ENCODE measurements at places on chromosomes 6 and 20.

GRCh38 chr6:38234934-38235682 is 404.6 kb downstream of the BTBD9 start:
- DNase-seq: no peak

DNA sequence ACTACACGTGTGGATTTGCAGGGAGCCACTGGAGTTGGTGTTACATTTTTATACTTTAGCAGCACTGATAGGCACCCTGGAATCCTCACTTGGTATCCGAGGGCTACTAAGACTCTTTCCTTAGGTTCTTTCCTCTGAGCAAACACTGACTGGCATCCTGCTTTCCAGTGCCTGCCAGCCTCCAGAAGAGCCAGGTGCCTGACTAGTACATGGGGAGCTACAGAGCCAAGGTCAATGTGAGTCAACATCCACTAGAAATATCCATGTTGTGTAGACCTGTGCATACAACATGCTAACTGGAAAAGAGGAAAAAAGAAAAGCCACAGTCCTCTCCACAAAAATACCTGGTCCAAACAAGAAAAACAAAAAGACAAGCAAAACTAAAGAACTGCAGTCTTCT is 5.9 kb downstream of the TUBB1 start:
- DNase-seq: no peak

GRCh38 chr6:33967966-33968724 is 164.3 kb upstream of the MLN start:
- peak; percentile 24 for DNase-seq

GRCh38 chr20:37504404-37505096 is 16.5 kb upstream of the NNAT start:
- DNase-seq: no peak

DNA sequence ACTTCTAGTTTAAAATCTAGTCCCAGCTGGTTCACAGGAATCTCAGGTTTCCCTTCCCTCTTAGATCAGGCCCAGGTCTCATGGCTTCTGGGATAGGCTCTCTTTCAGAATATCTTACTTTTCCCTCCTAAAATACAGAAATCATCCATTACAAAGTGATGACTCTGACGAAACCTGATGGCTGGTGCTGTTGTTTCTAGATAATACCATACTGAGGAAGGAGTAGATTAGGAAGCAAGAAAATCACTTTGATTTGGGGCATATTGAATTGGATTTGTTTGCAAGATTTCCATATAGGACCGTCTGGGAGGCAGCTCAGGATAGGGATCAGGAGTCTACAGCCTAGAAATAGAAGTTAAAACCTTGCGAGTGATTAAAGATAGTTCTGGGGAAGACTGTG is 3.6 kb downstream of the ZKSCAN3 start:
- DNase-seq: no peak

GRCh38 chr6:82030301-82030700 is 217.2 kb downstream of the IBTK start:
- DNase-seq: peak; percentile 42

DNA sequence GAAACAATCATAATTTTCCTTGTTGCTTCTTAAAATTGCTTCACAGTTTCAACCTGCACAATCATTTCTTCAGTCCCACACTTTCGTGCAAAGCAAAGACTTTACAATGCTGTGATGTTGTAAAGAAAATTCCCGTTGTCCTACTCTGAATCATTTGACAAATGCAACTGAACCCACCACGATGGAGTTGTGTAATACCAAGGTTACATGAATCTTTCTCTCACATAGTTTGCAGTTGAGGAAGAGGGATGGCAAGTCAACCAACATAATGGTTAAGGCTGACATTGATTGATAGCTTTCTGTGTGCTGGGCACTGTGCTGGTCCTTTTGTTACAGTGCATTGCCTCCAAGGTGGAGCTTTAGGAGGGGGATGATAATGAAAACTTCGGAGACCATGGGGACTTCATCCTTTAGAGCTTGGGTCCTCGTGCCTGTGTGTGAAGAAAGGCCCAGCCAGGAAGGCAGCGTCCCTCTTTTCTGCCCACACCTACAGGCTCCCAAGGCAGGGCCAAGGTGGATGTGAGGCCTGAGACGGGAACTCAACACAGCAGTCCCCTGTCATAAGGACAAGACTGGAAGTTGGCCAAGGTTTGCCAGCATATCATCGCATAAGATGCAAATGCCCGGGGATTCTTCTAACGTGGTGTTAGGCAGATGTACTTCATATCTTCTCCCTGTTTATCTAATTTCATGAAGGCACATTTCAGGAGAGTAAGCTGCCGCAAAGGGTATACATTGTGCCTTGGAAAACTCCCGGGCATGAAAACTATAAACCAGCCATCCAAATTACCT is 96.9 kb downstream of the LY86 start:
- DNase-seq: peak; percentile 64

DNA sequence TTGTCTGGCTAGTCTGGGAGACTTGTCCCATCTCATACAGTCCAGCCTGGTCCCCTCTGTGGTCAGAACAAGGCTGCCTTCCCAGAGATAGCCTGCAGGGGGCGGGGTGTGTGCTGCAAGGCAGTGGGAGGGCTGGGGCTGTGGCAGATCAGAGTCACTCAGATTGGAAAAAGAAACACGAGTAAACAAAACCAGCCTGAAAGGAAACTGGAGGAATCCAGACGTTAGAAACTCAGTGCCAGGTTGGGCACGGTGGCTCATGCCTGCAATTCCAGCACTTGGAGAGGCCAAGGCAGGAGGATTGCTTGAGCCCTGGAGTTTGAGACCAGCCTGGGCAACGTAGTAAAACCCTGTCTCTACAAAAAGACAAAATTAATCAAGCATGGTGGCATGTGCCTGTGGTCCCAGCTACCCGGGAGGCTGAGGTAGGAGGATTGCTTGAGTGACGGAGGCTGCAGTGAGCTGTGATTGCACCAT is 20.2 kb downstream of the LEMD2 start:
- peak; percentile 74 for DNase-seq
